ENCODE measurements at places on chromosomes 1 and 21.

GRCh38 chr1:199029855-199030254, 391.0 kb downstream of the PTPRC start:
- no peaks in the 10 kb centered on the region for H3K27me3 ChIP-seq
- DNase-seq = no peak
- no peaks in the 10 kb centered on the region for H3K36me3 ChIP-seq
- H3K4me3 ChIP-seq = no peak overlapping the region

- no peaks in the 10 kb centered on the region for H3K4me1 ChIP-seq
- DNase-seq = no peak
- H3K36me3 ChIP-seq = no peaks in the 10 kb centered on the region
- H3K4me3 ChIP-seq = no peak overlapping the region
These were observed 9.2 kb upstream of the OR2B11 start for GRCh38 chr1:247467129-247467528.

DNA sequence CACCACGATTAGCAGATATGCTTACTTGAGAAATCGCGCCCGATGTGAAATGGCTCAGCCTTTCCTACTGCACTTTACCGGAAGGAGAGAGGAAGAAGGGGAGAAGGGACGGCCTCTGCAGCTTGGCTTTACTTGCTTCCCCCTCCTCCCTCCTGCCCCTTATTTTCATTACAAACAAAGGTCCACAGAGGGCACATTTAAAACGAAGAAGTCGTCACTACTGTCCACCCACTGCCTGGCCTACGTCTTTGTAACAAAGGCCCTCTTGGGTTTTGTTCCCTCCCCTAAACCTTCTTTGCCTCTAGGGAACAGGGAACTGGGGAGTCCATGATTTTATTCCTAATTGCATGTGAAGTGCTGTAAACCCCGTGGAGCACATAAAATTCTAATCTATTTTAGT, 308.5 kb downstream of the LMX1A start:
- DNase-seq = no peak
- no peaks in the 10 kb centered on the region for H3K36me3 ChIP-seq
- no peak overlapping the region for H3K27ac ChIP-seq
- no peak overlapping the region for H3K4me3 ChIP-seq
- H3K27me3 ChIP-seq = no peaks in the 10 kb centered on the region

- H3K36me3 ChIP-seq = no peaks in the 10 kb centered on the region
- peaks cover 11% of the 10 kb centered on the region for H3K4me1 ChIP-seq
- H3K4me3 ChIP-seq = no peak overlapping the region
- no peak for DNase-seq
- no peaks in the 10 kb centered on the region for H3K27me3 ChIP-seq
- no peak overlapping the region for H3K27ac ChIP-seq
These were observed 389.7 kb upstream of the RUNX1 start for GRCh38 chr21:35438643-35439404.

GRCh38 chr1:24385160-24385940, 28.2 kb downstream of the STPG1 start:
- no peaks in the 10 kb centered on the region for H3K27me3 ChIP-seq
- peaks cover 4% of the 10 kb centered on the region for H3K36me3 ChIP-seq
- peaks cover 46% of the 10 kb centered on the region for H3K4me1 ChIP-seq
- H3K27ac ChIP-seq = peak overlapping the region; percentile 70

DNA sequence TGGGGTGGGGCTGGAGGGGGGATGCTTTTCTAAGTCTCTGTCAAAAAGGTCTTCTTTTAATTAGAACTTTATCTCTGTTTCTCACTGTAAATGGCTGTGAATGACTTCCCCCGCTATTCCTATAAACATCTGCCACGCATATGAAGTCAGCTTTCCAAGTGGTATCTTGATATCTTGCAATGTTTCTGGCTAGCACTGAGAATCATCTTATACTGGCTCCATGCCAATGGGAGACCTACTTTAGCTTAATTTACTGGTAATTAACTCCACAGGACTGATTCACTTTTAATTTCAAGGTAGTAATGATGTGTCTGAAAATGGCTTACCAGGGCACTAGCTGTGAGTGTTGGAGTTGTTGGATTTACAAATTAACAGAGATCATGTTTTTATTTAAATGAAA, 4.3 kb downstream of the GPR88 start:
- no peak overlapping the region for H3K27ac ChIP-seq
- H3K4me1 ChIP-seq = peaks cover 13% of the 10 kb centered on the region
- DNase-seq = no peak
- no peaks in the 10 kb centered on the region for H3K36me3 ChIP-seq
- peaks cover 33% of the 10 kb centered on the region for H3K27me3 ChIP-seq
- H3K4me3 ChIP-seq = no peak overlapping the region

DNA sequence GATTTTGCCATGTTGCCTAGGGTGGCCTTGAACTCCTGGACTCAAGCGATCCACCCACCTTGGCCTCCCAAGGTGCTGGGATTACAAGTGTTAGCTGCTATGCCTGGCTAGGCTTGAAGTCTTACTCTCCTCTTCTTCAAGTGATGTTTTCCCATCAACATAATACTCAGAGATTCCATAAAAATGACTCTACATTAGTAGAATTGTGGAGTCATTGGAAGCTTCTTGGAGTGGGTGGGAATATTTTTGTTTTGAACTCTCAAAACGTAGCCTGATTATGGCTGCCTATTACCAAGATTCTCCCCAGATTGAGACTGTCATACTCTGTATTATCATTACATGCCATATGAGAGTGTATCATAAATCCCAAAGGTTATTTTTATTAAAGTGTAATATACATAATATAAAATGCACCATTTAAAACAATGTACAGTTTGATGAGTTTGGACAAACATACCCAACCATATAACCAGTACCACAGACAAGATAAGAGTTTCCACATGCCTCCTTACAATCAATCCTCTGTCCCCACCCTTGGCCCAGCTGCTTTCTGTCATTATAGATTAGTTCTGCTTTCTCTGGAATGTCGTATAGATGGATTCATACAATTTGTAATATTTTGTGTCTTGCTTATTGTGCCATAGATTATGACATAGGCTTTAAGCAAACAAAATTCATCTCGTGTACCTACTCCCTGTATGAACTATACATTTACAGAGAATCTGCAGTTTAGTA, 8.0 kb upstream of the DNM3 start:
- no peak overlapping the region for H3K4me3 ChIP-seq
- no peaks in the 10 kb centered on the region for H3K27me3 ChIP-seq

DNA sequence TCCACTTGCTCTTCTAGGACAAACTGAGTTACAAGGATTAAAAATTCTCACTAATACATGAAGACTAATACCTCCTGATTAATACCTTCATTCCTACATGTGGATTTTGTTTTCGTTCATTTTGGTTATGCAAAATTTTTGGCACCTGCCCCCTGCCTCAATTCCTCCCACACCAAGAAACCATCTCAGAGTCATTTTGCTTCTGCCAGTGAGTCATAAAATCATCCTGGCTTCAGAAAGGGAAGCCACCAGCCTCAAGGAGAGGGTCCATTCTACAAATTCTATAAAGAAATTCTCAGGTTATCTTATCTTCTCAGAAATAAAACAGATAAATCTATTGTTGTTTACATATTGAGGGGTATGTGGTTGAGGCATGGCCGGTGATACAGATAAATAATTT, 103.2 kb upstream of the COA6 start:
- H3K4me3 ChIP-seq = no peak overlapping the region
- no peak for DNase-seq
- H3K27ac ChIP-seq = no peak overlapping the region
- no peaks in the 10 kb centered on the region for H3K36me3 ChIP-seq
- H3K27me3 ChIP-seq = no peaks in the 10 kb centered on the region

GRCh38 chr21:25416669-25417068, 190.6 kb downstream of the MRPL39 start:
- H3K27me3 ChIP-seq = no peaks in the 10 kb centered on the region
- no peaks in the 10 kb centered on the region for H3K36me3 ChIP-seq
- H3K27ac ChIP-seq = no peak overlapping the region
- no peak for DNase-seq

- peaks cover 11% of the 10 kb centered on the region for H3K27me3 ChIP-seq
- no peak overlapping the region for H3K4me3 ChIP-seq
- no peak for DNase-seq
- no peak overlapping the region for H3K27ac ChIP-seq
- H3K36me3 ChIP-seq = no peaks in the 10 kb centered on the region
These were observed 24.9 kb upstream of the PSMB2 start for GRCh38 chr1:35666216-35666615.

DNA sequence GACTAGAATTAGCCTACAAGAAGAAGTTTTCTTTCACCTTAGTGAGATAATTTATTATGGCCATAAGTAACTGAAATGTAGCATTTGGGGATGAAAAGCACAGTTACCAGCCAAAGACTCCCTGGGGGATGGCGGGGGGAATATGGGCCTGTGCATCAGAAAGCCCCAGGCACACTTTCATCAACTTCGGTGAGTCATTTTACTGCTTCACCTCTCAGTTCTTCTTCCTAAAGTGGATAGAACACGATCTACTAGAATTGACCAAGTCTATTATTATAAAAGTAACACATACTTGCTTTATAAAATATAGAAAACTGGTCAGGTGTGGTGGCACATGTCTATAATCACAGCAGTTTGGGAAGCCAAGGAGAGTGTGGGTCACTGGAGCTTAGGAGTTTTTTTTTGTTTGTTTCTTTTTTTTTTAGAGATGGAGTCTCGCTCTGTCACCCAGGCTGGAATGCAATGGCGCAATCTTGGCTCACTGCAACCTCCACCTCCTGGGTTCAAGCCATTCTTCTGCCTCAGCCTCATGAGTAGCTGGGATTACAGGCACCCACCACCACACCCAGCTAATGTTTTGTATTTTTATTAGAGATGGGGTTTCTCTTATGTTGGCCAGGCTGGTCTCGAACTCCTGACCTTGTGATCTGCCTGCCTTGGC, 141.8 kb downstream of the ZZZ3 start:
- peaks cover 7% of the 10 kb centered on the region for H3K4me1 ChIP-seq
- no peaks in the 10 kb centered on the region for H3K36me3 ChIP-seq
- no peak overlapping the region for H3K4me3 ChIP-seq

DNA sequence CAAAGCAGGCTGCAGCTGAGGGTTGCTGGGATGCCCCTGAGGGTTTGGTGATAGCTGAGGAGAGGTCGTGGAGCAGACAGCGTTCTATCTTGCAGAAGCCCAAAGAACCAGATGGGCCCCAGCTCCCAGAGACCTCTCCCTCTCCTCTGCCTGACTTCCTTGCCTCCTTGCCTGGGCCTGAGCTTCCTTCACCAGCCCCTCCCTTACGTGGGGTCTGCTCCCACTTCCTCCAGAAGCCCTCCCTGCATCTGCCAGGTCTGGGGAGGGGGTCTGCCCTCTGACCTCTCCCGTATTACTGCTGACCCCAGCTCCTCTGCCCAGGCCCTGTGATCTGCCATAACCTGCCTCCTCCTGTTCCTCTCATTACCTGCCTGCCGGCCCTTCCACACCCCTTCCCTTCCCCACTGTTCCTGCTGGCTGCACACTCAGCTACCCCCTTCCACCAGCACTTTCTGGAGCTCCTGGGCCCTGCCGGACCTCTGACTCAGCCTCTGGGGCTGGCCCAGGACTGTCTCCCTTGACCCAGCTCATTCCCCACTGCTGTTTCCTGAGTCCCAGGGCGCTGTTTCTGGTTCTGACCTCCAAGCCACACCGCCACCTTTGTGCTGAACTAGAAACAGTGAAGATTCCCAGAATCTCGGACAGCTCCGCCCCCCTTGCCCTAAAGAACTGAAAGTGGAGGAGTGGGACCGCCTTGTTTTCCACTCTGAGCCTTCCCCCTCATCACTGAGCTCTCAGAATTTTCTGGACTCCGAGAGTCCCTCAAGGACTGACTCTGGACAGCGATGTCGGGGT, 237.7 kb upstream of the C1orf174 start:
- DNase-seq = no peak
- H3K4me1 ChIP-seq = no peaks in the 10 kb centered on the region
- no peak overlapping the region for H3K4me3 ChIP-seq

- no peak overlapping the region for H3K27ac ChIP-seq
- H3K36me3 ChIP-seq = no peaks in the 10 kb centered on the region
- H3K4me3 ChIP-seq = no peak overlapping the region
- no peak for DNase-seq
These were observed 348.3 kb downstream of the AJAP1 start for GRCh38 chr1:5002676-5003075.

- H3K27ac ChIP-seq = no peak overlapping the region
- peaks cover 66% of the 10 kb centered on the region for H3K36me3 ChIP-seq
- H3K4me1 ChIP-seq = no peaks in the 10 kb centered on the region
- no peak for DNase-seq
- no peak overlapping the region for H3K4me3 ChIP-seq
These were observed 18.1 kb downstream of the KHDRBS1 start for GRCh38 chr1:32031578-32032274.

GRCh38 chr1:56525489-56526041, 53.8 kb downstream of the PLPP3 start:
- DNase-seq = peak; percentile 71
- H3K27me3 ChIP-seq = no peaks in the 10 kb centered on the region
- peaks cover 51% of the 10 kb centered on the region for H3K4me1 ChIP-seq
- H3K27ac ChIP-seq = no peak overlapping the region

GRCh38 chr1:177659281-177659680, 310.6 kb downstream of the SEC16B start:
- H3K27ac ChIP-seq = no peak overlapping the region
- no peak overlapping the region for H3K4me3 ChIP-seq
- no peaks in the 10 kb centered on the region for H3K36me3 ChIP-seq
- no peaks in the 10 kb centered on the region for H3K4me1 ChIP-seq
- no peaks in the 10 kb centered on the region for H3K27me3 ChIP-seq
- no peak for DNase-seq

Measured in lower lobe of right lung (tissue), 2 donors.